ENCODE measurements at places on chromosomes 11 and 22. TPM values are rescaled to one million over a fixed set of nuclear protein-coding genes. Genes with fewer than 3 reads are reported as not detected.

- no peak for DNase-seq
Observed at GRCh38 chr11:65616575-65617001, 1.0 kb downstream of the PCNX3 start.

DNA sequence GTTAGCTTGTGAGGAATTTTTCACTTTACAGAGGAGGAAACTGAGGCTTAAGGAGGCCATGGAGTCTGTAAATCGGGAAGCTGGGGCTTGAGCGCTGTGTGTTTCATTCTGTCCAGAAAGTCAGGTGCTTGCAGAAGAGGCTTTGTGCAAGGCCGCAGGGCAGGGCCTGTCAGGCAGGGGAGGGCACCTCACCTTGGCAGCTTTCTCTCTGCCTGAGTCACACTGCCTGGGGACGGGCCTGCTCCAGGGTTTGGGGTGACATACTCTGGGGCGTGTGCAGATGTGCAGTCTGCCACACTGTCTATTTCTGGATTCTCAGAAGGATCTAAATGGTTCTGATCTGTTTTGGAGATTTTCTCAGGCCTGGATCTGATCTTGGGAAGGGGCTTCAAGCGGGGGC, 8.4 kb downstream of the INCENP start:
- no peak for DNase-seq

GRCh38 chr22:37090920-37091695, 18.4 kb downstream of the TMPRSS6 start:
- DNase-seq, result no peak

GRCh38 chr11:132278801-132279574, 908.6 kb downstream of the NTM start:
- no peak for DNase-seq

DNA sequence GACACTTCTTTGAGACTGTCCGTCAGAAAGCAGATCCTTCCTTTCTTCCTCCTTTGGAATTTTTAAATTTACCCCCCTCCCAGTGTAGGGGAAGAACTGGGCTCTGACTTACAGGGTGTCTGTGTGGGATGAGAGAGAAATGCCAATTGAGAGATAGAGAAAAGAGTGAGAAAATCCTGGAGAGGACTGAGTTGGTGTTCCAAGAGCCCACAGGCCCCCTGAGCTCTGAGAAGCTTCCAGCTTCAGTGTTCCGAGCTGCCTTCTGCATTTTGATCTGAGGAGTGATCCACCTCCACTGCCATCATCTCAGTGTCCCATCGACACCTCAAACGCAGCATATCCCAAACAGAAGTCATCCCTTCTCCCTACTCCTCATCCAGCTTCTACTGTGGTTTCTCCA, 70.7 kb upstream of the GRK3 start:
- no peak for DNase-seq

- peak; percentile 85 for DNase-seq
Observed at GRCh38 chr11:117180661-117181585, 2.4 kb downstream of the SIDT2 start.

- DNase-seq, result no peak
Observed at GRCh38 chr11:35365961-35366360, 53.4 kb downstream of the SLC1A2 start.

DNA sequence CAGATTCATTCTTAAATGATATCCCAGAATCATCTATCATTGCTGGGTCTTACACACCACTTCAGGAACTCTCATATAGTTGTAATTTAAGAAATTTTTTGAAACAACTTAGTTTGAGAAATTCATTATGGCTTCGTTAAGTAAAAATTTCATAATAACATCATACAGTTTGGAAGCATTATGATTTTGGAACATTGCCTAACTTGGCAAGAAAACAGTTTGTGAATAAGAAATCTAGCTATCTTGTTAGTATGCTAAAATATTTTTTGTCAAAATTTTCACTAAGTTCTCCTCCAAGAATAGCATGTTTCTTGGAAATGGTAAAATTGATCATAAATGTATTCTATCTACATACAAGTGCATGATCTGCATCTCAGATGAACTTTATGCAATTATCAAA, 217.7 kb downstream of the CNTN5 start:
- no peak for DNase-seq

DNA sequence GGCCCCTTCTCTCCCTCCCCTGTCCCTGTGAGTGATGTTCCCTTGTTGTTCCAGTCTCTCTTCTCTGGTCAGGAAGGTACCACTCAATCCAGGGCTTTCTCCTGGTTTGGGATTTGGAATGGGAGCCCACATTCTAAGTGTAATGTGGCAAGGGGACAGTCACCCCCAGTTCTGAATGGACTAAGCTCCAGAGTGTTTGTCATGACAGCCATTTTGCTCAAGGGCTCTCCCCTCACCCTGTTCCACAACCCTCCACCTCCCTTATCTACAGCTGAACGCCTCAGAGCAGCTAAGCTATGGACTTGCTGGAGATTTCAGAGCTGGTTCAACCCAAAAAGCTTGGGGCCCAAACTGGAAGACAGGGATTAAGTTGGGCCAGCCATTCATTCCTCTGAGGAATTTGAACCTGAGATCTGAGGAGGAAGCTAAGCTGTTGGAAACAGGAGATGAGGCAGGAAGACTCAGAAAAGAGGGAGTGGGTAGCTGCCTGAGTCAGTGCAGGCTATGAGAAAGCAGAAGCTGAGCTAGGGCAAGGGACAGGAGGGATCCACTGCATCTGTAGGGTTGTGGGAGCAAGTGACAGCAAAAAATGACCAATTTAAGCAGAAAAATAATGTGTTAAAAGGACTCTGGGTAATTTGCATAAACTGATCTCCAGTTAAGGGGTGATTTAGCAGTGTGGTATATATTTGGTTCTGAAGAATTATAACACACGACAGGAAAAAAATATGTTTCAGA, 22.9 kb upstream of the FCHSD2 start:
- DNase-seq, result no peak

DNA sequence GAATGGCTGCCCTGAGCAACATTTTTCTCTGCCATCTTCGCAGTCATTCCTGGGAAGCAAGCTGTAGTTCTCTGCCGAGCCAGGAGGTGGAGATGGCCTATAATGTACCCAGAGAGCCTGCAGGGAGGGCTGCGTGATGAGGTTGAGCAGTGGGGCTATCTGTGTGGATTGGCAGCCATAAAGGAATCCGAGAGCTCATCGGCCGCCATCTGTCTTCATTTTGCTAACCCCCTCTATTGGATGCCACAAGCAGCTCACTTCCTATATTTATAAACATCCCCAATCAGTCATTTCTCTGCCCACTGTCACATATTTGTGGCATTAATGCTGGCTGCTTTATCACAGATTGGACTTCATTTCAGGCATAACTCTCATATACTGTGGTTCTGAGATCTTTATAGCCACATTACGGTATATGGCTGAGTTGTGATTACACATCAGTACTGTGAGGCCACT, 209.5 kb downstream of the NTM start:
- DNase-seq, result no peak

DNA sequence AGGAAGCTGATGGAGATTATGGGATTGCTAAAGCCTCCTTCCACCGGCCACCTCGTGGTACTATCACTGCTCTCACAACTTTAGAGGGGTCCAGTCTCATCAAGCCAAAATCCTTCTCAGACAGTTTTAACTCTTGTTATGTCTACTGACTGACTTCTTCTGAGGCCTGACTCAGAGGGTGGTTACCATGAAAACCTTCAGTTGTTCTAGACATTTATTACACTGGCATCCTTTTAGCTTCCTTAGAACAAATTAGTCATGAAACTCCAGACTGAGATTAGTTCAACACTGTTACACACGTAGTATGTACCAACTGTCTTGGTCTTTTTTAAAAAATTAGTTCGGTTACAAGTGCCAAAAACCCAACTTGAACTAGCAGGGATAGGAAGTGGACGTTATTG, 7.5 kb downstream of the DIXDC1 start:
- DNase-seq, result no peak

INS gene
- total RNA-seq, result not detected

DNA sequence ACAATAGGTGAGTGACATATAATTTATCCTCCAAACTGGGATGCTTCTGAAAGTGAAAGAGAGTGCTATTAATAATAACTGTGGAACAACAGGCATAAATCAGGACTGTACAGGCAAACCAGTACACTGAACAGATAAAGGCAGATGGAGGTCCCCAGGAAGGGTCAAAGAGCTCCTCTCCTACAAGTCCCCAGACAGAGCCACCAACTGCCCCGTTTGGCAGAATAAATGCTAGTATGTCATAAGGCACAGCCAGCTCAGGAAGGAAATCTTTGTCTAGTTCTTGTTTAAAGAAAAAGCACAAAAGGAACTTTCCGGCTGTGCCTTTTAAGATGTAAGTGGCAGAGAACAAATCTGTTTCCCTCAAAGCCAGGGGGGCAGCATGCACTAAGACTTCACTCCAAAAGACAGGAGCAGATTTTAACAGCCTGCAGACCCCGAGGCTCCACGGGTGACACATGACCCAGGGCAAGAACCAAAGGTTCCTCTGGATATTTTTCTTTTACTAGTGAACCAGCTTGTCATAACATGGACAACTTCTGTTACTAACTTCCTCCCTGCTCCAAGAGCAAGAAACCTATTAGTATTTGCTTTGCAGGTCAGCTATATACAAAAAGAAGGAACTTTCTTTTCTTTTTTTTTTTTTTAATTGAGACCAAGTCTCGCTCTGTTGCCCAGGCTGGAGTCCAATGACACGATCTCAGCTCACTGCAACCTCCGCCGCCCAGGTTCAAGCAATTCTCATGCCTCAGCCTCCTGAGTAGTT, 50.2 kb downstream of the MYH9 start:
- no peak for DNase-seq

DNA sequence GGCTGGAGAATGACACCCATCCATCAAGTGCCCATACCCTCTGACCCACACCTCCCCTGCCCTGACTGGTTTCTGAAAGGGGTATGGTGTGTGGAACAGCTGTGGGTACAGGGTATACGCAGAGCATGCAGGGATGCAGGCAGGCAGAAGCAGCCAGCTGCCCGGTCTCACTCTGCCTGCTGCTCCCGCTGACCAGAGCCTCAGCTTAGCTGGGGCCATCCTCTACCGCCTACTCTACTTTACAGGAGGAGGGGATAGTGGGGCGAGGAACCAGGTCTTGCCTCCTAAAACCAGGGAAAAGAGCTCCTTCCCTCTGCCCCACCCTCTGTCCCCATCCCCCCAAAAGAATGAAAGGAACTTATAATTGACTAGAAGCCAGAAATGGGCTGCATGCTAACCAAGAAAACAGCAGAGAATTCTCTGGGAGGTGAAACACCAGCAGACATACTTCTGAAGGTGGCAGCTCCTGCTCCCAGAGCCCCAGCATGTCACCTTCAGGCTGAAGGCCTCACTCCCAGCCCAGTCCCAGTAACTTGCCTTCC, 13.0 kb upstream of the CHRM4 start:
- no peak for DNase-seq
